Caudate nucleus (tissue), 63 donors: ENCODE measurements at places on chromosomes 16 and 17.

DNA sequence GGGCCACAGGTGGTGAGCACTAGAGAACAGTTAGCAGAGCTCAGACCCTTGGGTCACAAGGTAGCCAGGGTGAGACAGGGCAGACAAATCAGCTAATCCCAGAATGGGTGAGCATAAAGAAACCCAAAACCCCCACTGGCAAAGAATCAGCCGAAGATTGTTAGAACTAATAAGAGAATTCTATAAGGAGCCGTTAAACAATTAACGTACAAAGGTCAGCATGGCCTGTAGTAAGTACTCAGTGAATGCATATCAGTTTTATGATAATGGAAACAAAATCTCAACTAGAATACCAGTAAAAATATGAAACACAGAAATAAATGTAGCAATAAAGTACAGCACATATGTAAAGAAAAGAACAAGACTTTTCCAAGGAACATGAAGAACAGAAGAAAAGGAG lies 168.6 kb downstream of the NTN1 start:
- no peak for DNase-seq

DNA sequence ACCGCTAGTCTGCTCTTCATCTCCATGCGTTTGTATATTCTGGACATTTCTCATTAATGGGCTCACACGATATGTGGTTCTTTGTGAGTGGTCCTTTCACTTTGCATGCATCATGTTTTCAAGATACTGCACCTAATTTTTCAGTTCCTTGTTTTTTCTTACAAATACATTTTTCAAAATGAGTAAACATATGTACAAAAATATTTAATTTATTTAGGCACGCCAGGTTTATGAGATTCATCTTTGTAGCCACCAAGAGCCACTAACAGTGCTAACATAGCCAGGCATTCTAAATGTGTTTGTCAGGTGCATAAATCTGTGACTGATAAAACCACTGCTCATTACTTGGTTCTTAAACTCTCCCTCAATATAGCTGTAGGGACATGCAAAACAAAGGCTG lies 375.3 kb downstream of the WWOX start:
- no peak for DNase-seq

- no peak for DNase-seq
These were observed 714 bp downstream of the SPATA33 start for GRCh38 chr16:89658221-89658879.

DNA sequence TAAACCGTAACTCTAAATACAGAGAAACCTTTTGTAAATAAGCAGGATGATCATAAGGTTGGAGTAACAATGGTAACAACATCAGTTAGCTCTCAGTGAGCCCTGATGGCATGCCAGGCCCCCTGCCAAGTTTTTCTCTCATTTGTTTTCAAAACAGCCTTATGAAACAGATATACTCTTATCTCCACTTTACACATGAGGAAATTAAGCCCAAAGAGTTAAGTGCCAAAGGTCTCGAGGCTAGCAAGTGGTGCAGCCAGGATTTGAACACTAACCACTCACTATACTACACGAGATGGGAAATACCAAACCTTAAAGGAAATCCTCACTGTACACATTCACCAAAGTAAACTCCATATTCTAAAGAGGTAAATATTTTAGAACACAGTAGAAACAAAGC lies 15.0 kb downstream of the USP31 start:
- no peak for DNase-seq

- DNase-seq: peak; percentile 31
These were observed 581 bp downstream of the PRKCA start for GRCh38 chr17:66302761-66303626.

- DNase-seq: no peak
These were observed 36.6 kb downstream of the CYLD start for GRCh38 chr16:50778284-50779163.

- DNase-seq: no peak
These were observed 96.6 kb downstream of the METRNL start for GRCh38 chr17:83175822-83176622.

GRCh38 chr17:74759941-74760340 lies 11.5 kb downstream of the NHERF1 start:
- no peak for DNase-seq

GRCh38 chr16:75502916-75503605 lies 7.8 kb upstream of the CHST6 start:
- DNase-seq: no peak

- DNase-seq: no peak
These were observed 28.7 kb downstream of the CHD9NB start for GRCh38 chr16:53024045-53024444.

GRCh38 chr17:236641-237405 lies 55.4 kb upstream of the DOC2B start:
- no peak for DNase-seq

DNA sequence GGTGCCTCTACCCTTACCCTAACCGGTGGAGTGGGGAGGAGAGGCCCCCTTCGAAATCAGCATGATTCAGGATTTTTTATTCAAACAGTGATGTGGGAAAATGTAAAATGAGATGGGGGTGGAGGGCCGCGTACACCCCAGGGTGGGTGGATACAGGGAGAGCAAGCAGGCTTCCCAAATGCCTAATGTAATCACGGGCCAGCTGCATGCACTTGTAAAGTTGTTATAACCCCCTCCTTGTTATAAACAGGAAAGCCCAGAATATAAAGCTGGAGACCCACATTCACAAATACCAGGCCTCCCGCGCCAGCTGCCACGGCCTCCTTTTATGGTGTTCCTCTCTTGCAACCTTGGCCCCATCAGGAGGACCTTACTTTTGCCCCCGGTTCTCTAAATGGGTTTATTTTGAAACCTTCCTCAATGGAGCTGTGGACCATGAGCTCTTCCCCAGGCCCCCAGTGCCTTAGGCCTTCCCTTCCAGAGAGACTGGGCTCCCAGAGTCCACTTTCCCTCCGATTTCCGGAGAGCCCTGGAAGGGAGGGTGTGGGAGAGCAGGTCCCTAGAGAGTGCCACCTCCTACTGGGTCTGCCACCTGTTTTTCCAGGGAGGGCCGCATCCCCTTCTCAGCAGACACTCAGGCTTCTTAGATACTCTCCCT lies 906 bp upstream of the FOXL1 start:
- no peak for DNase-seq

DNA sequence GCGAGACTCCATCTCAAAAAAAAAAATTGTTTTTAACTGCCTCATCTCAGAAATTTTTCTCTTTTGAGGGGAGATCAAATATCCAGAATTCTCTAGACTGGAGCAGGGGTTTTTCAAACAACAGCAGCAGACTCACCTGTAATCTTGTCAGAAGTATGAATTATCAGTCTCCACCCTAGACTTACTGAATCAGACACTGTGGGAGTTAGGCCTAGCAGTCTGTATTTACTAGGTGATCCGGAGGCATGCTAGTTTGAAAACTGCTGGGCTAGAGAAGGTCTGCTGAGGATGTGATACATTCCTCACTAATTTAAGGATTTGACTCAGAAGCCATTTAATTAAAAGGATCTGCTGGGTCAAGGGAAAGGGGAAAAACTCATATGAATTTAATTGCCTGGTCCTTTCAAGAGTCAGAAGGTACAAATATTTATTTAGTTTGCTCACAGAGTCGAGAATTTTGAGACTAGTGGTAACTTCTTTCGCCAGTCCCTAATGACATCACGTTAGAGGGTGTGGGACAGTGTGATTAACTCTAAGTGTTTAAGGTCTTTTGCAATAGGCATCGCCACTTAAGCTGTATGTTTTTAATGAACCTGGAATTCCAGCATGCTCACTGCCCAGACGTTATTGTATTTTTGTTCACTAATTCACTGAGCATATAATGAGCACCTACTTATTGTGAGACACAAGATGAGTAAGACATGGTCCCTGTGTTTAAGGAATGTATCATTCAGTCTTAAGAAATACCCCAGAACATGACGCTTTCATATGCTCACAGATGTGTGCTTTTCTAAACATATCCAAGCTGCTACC lies 14.2 kb downstream of the ATP6V0A1 start:
- no peak for DNase-seq

GRCh38 chr17:58808609-58809563 lies 53.2 kb downstream of the PPM1E start:
- no peak for DNase-seq

DNA sequence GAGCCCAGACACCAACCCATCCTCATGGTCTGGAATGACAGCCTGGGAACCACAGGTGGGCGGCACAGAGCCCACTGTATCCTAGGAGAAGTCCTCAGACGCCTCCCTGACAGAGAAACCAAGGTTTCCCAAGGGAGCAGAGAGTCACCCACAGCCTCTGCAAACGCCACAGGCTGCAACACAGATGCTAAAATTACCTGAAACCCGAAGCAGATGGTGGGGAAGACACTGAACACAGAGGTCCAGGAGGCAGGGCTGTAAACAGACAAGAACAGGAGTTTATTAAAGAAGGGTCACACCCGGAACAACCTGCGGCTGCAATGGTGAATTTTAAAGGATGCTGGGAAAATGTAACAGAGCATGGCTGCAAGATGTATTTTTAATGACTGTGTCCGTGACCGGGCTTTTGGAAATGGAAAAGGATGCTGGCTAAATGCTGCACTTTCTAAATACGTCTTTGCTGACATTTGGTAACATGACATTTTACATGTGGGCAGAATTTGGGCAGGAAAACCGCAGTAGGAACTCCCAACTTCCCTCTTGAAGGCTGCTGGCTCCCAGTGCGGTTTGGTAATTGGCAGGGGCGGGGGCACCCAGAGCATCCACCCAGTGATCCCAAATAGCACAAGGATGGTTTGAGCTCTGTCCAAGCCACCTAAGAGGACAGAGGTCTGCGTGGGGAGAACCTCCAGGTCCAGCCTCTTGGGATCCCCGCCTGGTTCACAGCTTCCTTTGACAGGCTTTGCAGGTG lies 13.1 kb downstream of the SLC38A8 start:
- no peak for DNase-seq

- DNase-seq: no peak
These were observed 156.6 kb downstream of the GSG1L start for GRCh38 chr16:27906883-27907282.

GRCh38 chr17:57747221-57748017 lies 2.3 kb upstream of the CCDC182 start:
- peak; percentile 78 for DNase-seq

DNA sequence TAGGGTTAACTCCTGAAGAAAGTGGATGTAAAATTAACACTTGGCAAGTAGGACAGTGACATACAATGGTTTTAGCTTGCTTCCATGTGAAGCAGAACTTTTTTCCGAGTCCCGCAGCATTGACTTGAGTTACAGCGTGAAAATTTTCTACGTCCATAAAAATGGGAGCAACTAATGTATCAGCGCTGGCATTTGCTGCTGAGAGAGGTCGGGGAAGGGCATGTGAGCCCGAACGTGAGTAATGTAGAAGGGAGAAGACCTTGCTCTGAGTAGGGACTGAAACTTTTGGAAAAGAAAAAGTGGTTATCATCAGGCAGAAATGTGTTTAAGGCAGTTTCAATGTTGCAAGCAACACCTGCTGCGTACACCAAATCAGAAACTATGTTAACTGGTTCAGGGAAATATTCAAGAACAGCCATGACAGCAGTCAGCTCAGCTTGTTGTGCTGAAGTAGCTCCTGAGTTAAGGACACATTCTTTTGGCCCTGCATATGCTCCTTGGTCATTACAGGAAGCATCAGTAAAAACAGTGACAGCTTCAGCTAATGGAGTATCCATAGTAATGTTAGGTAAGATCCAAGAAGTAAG lies 70.9 kb upstream of the ARL4D start:
- DNase-seq: no peak

DNA sequence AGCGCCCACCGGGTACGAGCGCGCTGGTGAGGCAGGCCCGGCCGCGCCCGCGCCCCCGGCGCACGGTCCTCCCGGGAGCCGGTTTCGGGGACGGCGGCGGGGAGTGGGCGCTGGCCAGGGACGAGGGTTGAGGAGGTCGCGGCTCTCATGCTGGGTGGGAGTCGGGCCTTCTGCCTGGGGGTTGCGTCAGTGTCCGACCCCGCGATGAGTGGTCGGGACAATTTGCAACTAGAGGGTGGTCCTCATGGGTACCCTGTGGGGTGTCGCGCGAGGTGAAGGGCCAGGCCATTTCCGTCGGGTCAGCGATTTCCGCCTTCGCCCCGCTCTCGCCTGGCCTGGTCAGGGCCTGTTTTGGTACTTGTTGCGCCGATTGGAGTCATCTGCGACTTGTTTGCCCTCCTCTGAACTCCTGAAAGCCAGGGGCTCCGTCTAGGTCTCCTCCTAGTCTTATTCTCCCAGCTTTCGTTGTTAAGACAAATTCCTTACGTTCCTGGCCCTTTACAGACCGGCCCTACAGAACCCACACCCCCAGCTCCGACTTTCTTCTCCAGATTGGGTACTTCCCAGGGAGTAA lies 14.9 kb downstream of the NAA60 start:
- no peak for DNase-seq

- DNase-seq: no peak
These were observed 19.1 kb upstream of the ZNF594 start for GRCh38 chr17:5210614-5211252.

GRCh38 chr16:55297910-55298479 lies 26.0 kb upstream of the IRX6 start:
- no peak for DNase-seq

DNA sequence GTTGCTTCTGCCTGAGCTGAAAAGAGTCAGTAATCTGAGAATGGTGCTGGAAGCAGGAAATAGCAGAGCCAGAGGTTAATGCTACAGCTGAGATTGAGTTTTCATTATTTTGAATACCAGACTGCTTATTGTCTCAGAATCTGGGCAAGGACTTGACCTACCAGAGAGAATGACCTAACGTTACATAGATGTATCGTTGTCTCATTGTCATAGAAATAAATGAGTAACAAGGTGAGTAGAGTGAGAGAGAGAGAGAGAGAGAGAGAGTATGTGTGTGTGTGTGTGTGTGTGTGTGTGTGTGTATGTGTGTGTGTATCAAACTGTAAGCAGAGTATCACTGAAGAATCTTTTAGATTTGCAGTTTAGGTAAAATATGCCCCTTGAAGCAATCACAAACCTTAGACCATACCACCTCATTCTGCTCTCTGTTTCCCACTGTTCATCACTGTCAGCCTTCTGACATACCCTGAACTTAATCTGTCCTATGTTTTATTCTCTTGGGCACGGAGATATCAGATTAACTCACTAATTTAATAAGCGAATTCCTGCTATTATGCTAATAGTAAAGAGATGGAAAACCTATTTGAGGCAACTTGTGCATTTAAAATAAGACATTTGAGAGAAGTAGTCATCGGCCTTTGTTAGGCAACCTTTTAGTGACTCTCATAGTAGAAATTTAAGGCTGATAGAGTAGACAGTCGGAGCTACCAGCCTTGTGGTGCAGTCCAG lies 87.8 kb downstream of the CYB561 start:
- no peak for DNase-seq

- no peak for DNase-seq
These were observed 73.4 kb upstream of the GNG13 start for GRCh38 chr16:873889-874288.

DNA sequence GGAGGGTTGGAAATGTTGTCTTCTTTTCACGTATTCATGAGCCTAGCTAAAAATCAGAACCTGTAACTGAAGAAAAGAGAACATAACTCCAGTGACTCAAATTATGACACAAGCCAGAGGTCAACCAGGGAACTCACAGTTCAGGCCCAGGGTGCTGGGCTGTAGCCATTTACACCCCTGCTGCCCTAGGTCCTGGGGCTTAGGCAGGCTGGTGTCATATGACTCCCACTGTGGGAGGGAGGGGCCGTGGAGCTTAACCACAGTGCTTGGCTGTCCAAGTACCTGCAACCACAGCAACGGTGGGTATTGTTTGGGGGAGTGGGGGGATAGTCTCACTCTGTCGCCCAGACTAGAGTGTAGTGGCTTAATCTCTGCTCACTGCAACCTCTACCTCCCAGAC lies 71.1 kb upstream of the AMZ2 start:
- DNase-seq: no peak
